ENCODE measurements at places on chromosomes 16 and 17.
A peak's percentile ranks its signal among the peaks of the same experiment; 100 is the strongest.

GRCh38 chr16:50390914-50391716 is 22.3 kb upstream of the BRD7 start:
- no peak for DNase-seq

DNA sequence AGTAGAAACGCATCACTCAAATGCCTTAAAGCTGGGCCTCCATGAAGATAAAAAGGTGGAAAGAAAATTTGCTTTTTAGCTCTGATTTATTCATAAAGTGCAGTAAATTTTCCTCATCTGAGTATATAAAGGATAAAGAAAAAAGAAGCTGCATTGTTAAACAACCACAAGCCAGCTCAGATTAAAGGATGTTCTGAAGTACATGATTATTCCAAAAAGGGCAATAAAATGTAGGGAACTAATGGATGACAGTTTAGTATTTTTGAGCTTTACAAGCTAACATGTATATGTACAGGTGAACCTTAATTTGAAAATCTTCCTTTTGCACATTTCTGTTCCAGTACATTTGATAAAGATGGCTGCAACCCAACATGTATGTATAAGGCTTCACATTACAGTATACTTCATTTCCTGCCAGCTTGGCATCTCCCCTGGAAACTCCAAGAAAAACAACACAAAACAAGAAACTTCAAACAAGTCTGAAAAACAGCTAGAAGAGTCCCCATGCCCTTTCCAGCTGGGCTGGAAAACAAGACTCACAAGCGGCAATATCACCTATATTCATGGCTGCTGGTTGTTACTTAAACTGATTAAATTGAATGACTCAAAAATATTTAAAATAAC is 225.7 kb downstream of the CEP112 start:
- no peak for DNase-seq

DNA sequence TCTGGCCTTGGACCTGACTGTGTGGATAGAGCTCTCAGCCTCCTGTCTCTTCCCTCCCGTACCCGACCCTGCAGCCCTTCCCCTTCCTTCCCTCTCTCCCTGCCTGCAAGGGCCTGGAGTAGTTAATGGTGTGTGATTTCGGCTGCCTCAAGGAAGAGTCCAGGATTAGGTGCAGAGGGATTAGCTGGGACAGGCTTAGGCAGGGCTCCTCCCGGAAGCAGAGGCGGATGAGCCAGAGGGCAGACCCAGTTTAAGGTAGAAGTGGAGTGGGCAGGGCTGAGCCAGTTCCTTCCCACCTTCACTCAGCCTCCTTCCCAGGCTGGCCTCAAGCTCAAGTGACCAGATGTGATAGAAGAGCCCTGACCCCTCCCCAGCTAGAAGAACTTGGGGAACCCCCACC is 16.8 kb downstream of the GUCY2D start:
- no peak for DNase-seq

GRCh38 chr16:30925632-30925987 is 2.2 kb downstream of the FBXL19 start:
- DNase-seq = no peak

GRCh38 chr17:82592289-82592766 is 55.9 kb downstream of the WDR45B start:
- DNase-seq = no peak

GRCh38 chr16:10206215-10206614 is 24.0 kb upstream of the GRIN2A start:
- no peak for DNase-seq

DNA sequence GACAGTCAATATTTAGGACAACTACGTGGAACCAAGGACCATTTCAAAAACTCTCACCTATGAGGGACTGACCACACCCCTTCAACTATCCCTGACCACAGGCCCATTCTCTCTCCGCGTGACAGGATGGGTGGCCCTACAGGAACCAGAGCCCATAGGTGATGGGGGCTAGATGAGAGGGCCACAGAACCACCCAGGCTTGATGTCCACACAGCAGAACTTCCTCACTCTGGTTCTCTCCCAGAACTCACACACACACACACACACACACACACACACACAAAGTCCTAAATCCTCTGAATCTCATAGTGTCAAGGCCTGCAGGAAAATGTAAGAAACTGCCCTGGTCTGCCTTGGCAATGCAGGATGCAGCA is 1.5 kb downstream of the ZNF319 start:
- DNase-seq = no peak

GRCh38 chr17:39962642-39963220 is at the start of gene GSDMA:
TSS of gene GSDMA (plus strand) at chr17:39963004. CDS start at chr17:39965688, 2,684 bp downstream.
- no peak for DNase-seq

- DNase-seq = no peak
Observed at GRCh38 chr17:62781356-62781755, 26.8 kb downstream of the MARCHF10 start.

DNA sequence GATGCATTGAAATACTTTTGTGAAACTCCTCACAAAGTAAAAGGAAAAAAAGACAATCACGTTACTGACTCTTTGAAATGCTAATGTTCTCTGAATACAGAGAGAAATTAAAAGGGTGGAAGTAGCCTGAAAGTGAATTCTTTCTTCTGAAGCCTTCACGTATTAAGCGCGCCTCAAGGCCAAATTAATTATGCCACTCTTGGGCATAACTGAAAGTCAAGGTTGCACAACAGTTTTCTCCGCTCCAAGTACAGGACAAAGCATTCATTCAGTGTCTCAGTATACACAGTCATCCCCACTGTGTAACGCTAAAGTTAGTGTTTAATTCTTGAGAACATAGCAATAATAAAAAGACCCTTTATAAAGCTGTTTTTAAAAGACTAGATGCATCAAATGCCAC is 21.5 kb downstream of the PARN start:
- no peak for DNase-seq

- peak; percentile 5 for DNase-seq
Observed at GRCh38 chr17:55673743-55674506, 48.7 kb downstream of the TMEM100 start.

DNA sequence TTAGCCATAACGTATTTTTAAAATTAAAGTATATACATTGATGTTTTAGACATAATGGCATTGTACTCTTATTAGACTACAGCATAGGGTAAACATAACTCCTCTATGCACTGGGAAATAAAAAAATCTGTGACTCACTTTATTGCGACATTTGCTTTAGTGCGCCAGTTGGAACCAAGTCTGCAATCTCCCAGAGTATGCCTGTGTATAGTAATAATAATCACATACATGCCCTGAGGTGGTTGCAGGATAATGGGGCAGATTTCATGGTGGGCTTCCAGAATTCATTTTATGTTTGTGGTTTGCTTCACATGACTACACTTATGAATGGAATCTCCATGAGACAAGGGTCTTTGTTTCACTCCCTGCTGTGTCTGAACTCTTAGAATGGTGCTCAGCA is 66.9 kb upstream of the N4BP1 start:
- DNase-seq = no peak

DNA sequence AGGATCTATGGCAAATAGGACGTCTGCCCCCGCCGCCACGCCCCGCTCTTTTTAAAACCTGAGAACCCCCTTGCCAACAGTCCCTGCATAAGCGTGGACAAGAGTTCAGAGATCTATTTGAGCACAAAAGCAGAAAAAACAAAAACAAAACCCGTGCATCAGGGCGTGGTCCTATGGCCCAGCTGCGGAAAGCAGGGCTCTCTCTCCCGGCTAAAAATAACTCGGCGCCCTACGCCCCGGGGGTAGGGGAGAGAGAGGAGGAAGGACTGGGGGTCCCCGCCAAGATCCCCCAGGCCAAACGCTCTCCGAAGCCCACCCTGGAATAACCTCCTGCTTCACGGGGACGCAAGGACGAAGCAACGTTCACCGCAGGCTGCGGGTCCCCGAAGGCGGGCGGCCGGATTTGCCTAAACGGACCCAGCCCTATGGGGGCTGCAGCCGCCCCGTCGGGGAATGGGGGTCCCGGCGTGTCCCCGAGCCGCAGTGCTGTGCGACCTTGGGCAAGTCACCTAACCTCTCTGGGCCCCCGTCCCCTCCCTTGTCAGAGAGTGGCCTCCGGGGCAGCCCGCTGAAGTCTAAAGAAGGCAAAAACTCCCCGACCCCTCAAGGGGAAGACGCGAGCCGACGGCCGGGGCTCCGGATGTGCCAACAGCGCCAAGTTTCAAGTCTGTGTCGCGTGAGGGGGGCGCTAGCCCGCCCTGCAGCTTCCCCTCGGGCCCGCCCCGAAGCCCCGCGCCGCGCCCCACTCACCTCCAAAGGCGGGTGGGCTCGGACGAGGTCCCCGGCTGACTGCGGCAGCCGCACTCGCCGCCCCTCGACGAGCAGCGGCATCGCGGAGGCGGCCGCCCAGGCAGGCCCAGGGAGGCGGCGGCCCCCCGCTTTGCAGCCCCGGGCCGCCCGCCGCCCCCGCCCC is 477 bp downstream of the NTAN1 start:
- peak; percentile 85 for DNase-seq

DNA sequence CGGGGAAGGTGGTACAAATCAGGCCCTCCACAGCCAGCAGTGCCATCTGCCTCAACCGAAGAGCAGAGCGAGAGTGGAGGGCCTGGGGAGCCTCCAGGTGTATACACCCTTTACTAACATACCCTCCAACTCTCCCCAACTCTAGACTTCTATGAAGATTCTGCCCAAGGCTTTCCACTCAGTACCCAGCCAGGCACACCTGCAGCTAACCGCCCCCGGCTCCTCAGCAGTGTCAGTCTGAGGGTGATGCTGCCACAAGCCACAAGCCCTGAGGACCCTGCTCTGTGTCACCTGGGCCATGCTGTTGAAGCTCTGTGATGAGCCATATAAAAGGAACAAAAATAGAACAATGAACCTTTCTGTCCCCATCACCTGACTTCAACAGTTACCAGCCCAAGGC is 3.8 kb downstream of the CENPV start:
- no peak for DNase-seq

- DNase-seq = no peak
Observed at GRCh38 chr17:13005530-13005929, 12.3 kb downstream of the ELAC2 start.

DNA sequence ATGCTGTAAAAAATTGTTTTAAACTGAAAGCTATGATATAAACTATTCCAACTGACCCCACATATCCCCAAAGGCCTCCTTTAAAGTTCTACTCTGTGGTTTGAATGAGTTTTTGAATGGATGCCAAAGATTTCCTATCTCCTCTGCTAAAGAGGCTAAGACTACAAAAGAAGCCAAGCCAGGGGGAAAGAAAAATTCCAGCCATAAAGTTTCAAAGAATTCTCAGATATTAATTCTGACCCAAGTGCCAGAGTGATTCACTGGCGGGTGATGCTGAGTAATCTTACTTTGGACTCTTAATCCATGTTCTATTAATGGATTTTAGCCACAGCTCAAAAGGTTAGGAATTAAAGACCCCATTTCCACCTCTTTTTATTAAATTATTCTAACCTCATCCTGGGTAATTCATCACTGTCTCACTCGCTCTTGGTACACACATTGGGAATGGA is 60.7 kb downstream of the HS3ST3A1 start:
- no peak for DNase-seq

- peak; percentile 13 for DNase-seq
Observed at GRCh38 chr17:382644-383533, 30.3 kb upstream of the RPH3AL start.

DNA sequence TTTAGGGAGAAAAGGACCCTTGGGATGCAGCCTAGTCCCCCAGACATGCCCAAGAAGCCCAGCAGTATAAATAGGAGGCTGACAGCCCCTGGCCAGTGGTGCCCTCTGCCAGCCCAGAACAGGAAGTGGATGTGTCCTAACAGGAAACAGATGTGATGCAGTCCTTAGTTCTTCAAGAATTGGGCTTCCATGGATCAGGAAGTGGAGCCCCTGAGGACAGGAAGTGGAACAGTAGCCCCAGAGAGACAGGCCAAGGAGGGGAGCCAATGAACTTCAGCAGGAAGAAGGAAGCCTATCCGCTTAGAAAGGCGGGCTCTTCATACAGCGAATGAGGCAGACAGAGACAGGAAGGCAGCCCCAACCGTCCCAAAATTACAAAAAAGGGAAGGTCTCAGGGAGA is 7.2 kb downstream of the CTF1 start:
- DNase-seq = peak; percentile 48

DNA sequence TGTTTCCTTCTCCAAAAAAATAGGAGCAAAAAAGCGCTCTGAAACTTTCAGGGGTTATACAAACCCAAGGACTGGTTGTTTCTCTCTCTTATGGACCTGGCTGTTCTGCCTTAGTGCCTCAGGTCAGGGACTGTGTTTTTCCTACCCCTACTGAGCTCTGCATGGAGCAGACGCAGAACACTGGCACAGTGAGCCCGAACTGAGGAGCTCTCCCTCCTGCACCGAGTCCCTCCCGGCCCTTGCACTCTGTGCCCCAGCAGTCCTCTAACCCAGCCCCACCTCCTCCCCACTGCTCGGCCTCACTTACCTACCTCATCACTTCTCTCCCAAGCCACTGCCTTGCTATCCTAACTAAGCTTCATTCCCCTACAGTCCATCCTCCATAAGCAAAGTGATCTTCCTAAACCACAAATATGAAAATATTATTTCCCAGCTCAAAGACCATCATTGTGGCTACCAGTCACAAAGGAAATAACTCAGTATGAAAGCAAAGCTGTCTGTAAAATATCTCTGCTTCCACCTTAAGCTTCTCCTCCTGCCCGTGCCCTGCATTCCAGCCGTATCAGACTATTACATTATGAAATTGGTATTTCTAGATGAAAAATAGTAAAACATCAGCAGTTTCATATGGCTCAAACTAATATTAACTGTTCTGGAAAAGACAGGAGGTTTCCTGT is 13.6 kb downstream of the MEIOB start:
- DNase-seq = peak; percentile 70

DNA sequence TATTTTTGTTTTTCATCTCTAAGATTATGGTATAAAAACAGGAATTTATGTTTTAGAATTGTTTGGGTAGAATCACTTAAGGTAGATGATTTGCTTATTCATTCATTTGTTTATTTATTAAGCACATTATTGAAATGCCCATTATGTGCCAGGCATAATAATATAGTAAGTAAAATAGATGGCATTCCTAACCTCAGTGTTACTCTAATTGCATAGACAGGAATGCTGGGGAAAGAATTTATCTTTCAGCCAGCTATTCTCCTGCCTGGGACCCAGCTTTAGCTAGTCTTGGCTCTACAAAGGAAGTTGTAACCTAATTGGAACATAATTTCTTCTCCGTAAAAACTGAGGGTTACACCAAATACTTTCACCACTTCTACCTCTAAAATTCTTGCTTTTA is 44.6 kb downstream of the NFAT5 start:
- no peak for DNase-seq

- no peak for DNase-seq
Observed at GRCh38 chr16:2879854-2880508, 3.0 kb upstream of the FLYWCH2 start.

DNA sequence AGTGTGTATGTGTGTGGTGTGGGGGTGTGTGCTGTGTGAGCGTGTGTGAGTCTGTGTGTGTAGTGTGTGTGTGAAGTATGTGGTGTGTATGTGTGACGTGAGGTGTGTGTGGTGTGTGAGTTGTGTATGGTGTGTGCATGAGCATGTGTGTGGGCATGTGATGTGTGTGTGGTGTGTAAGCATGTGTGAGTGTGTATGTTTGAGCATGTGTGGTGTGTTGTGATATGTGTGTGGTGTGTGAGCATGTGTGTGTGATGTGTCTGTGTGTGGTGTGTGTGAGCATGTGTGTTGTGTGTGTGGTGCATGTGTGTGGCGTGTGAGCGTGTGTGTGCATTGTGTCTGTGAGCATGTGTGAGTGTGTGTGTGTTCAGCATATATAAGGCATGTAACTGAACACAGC is 20.9 kb downstream of the MAPT start:
- DNase-seq = no peak

GRCh38 chr17:394718-395095 is 42.1 kb upstream of the RPH3AL start:
- DNase-seq = no peak
